Activated CD4-positive, alpha-beta T cell treated with anti-CD3 and anti-CD28 coated beads, Interleukin-10, Interleukin-2, amounts not matched to agents 100 ng/mL and 50 ng/mL, durations not matched to agents 16 hours and 8 hours (primary cell): ENCODE measurements at places on chromosomes 3 and 15.

GRCh38 chr3:97862582-97862981, 40.8 kb downstream of the CRYBG3 start:
- no peak for DNase-seq

GRCh38 chr3:134355416-134355815, 18.8 kb downstream of the AMOTL2 start:
- no peak for DNase-seq

DNA sequence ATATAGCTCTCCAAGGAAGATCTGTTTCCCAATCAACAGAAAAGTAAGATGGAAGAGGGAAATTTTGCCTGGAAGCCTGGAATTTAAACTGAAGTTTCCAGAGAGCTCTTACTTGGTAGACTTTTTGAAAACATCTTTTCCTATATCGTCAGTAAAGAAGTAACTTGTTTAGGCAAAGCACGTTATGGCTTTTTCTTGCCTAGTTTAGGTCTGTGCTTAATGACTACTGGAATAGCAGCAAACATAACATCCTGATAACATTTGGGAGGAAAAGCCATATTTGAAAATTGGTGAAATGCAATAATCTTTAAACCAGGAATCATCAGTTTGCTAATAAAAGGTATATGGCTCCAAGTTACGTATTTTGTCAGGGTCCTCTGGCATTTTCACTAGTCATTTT, 160.4 kb upstream of the CGNL1 start:
- no peak for DNase-seq

DNA sequence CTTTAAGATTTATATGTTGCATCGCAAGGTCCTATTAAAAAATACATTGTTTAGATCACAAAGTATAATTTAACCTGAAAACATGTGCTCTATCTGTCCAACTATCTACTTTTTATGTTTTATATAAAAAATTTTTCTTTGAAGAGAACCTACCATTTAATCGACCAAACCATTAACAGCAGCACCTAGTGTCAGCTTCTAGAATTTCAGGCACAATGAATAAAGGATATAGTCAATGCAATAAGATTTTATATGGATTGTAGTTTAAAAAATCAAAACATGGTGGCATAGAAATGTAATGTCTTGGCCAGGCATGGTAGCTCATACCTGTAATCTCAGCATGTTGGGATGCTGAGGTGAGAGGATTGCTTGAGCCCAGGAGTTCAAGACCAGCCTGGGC, 313.7 kb downstream of the GAP43 start:
- no peak for DNase-seq

DNA sequence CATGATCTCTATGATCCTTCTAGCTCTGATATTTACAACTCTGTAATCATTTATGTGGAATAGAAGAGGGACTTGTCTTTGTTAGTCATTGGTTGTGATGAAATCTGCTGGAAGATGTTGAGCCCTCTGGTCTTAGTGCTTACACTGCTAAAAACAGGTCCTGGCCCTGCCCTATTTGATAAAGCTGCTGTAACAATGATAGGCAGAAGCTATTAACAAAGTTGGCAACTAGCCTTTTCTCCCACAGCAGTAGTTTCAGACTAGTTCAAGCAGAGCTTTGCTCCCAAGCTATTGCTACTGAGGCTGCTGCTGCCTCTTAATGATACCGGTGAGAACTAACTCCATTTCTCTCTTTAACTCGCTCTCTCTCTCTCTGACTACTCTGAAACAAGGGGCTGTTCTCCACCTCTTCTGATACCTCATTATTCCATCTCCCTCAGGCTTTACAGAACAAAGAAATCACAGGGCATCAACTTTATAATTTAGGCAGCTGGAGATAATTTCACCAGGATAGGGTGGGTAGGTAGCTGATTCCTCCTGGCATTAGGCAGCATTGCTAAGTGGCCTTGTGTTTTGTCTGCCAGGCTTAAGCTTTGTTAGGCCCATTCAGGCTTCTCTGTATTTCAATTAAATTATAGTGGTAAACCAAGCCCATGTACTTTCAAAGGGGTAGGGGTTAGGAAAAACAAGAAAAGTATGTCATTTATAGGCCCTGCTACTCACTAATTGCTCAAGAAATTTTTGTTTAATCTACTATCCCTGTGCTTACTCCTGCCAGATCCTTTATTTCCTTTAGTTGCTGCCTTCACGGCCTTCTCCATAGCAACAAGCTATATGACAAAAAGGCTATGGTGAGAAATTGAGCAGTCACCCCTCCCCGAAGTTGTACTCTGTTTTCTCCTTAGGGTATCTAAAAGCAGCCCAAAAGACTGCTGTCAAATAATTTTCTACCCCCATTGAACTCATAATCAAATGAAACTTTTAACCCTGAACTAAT, 139.6 kb downstream of the RBPMS2 start:
- DNase-seq: no peak

DNA sequence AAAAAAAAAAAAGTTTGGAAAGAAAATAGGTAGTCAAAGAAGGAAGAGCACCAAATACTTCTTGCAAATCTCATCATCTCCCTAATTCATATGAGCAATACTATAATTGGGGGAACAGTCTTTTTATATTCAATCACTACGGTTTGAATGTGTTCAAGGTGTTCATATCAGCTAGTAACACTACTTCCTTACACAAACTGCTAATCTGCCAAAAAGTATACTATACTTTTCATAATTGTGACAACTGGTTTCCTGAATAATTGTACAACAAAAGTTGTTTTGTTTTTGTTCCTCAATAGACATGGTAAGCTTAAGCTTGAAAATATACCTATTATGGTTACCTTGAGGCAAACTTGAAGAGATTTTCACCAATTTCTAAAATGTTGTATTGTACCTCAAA, 12.1 kb downstream of the SETD2 start:
- DNase-seq: no peak

GRCh38 chr15:25465835-25466234, 27.0 kb upstream of the UBE3A start:
- DNase-seq: no peak

DNA sequence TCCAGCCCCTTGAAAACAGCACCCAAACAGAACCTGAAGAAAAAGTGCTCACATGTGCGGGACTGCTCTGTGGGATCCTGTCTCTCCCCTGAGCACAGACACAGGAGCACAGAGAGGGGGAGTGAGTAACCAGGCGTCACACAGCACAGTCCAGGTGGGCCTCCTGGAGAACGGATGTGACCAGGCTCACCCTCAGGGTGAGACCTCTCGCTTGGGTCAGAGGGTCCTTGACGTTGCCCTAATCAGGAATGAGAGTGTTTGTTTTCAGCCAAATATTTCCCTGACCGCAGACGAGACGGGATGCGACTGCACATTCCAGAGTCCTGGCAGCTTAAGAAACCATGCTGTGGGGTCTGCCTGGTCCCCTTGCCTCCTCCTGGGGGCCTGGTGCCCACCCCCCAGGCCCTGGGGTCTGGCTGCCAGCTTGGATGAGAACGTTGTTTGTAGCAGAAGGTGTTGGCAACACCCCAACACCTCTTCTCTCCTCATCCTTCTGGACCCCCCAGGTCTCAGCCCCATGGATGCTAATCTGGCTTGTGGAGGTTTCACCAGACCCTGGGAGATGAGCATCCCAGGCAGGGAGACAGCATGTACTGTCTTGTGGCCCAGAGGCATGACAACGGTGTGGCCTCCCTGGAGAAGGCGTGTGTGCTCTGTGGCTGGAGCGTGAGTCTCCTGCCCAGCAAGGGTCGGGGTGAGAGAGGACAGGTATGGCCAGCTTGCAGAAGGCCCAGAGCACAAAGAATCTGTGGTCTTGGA, 42.1 kb upstream of the SLC6A6 start:
- no peak for DNase-seq

- DNase-seq: no peak
Observed at GRCh38 chr3:152040319-152040718, 166.9 kb downstream of the SUCNR1 start.

DNA sequence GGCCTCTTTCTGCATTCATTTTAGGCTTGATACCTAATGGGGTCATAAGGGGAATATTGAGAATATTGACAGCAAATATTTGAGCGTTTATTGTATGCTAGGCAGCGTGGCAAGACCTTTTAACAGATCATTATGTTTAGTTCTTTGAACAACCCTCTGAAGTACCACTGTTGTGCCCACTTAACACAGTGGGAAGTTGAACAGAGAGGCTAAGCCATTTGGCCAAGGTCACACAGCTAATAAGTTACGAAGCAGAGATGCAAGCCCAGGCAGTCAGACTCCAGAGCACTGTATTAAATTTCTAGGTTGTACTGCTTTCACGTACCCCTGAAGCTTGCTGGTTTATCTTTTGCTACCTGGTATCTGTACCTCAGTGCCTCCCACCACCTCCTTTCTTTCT, 1.1 kb downstream of the RAB7A start:
- no peak for DNase-seq

DNA sequence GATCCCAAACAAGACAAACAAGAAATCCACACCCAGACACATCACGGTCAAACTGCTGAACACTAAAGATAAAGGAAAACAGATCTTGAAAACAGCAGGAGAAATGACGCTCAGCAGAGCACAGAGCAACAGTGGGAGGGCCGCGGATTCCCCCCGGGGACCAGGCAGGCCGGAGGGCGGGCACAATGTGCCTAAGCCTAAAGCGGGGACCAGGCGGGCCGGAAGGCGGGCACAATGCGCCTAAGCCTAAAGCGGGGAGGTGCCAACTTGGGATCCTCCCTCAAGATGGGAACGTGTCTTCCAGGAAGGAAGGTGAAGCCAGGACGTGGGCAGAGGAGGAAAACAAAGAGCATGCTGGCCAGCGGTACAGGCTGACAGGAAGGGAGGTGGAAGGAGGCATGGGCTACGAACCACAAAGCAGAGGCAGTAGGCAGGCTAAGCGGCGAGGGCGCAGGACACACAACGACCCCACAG, 31.1 kb downstream of the CYFIP1 start:
- DNase-seq: peak; percentile 28

DNA sequence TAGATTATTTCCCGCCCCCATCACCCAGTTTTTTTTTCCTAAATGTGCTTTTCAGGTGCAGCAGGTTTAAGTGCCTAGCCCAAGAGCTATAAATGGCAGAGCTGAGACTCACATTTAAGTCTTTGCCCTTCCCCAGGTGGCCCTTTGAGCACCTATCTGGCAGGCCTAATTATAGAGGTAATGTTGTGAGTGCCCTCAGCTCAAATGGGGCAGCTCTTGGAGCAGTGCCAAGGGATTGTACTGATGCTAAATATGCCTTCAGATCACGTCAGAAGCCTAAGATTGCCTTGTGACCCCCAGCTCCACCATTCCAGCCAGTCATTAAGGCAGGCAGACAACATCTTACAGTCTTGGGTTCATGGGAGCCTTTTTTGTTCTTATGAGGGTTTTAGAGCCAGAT, 159.5 kb downstream of the RPLP1 start:
- no peak for DNase-seq

- peak; percentile 35 for DNase-seq
Observed at GRCh38 chr3:122921791-122922651, 105.5 kb downstream of the SEMA5B start.

GRCh38 chr15:90690585-90690984, 26.6 kb upstream of the BLM start:
- no peak for DNase-seq

DNA sequence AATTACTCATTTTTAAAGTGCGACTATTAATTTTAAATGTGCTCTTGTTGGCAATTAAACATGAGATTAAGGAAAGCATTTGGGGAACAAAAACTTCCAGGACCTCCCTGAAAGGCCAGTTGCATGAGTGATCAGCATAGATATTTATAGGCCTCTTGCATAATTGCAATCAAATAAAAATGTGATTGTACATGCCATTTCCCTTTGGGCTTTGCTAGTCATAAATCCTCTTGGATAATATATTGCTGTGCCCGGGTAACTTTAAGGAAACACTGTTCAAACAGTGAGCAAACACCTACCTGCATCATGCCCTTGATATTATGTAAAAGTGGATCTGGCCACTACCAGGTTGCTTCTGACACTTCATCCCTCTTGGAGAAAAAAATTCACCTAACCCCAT, 239.1 kb downstream of the MCTP2 start:
- DNase-seq: no peak

DNA sequence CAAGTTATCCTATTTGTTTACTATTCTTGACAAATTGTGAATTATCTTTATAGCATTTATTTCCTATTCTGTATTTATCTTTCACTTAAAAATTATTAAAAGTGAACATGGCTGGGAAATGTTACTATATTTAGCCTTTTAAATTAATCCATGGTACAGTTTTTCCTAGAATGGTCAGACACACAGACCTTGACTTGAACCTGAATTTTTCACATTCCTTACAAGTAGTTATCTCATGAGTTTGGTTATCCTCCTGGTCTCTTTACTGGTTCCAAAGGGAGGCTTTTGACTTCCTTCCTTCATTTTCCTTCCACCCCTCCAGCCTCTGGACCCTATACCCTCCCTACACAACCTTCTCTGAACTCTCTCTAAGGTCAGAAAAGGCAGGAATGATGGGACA, 280.6 kb downstream of the SATB1 start:
- DNase-seq: no peak

- no peak for DNase-seq
Observed at GRCh38 chr15:53447053-53447574, 312.3 kb downstream of the WDR72 start.

DNA sequence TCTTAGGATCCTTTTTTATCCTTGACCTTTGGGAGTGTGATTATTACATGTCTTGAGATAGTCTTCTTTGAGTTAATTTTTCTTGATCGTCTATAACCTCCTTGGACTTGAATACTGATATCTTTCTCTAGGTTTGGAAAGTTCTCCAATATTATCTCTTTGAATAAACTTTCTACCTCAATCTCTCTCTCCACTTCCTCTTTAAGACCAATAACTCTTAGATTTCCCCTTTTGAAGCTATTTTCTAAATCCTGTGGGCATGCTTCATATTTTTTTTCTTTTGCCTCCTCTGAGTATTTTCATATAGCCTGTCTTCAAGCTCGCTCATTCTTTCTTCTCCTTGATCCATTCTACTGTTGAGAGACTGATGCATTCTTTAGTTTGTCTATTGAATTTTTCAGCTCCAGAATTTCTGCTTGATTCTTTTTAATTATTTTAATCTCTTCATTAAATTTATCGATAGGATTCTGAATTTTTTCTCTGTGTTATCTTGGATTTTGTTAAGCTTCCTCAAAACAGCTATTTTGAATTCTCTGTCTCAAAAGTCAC, 12.1 kb downstream of the USF3 start:
- no peak for DNase-seq
